ENCODE measurements at places on chromosomes 4 and X.

GRCh38 chr4:183142571-183143550 is 43.8 kb downstream of the WWC2 start:
- DNase-seq, result no peak

- no peak for DNase-seq
Measured at GRCh38 chr4:110372485-110372884, 103.5 kb upstream of the ENPEP start.

- no peak for DNase-seq
Measured at GRCh38 chr4:12932203-12932788, 551.8 kb downstream of the RAB28 start.

- no peak for DNase-seq
Measured at GRCh38 chrX:7228226-7228625, 80.3 kb upstream of the PUDP start.

GRCh38 chr4:47703008-47703407 is 134.9 kb downstream of the CORIN start:
- DNase-seq, result no peak

- no peak for DNase-seq
Measured at GRCh38 chr4:80922941-80923340, 107.6 kb upstream of the BMP3 start.

GRCh38 chrX:50495616-50496015 is 25.0 kb upstream of the DGKK start:
- no peak for DNase-seq

GRCh38 chrX:53605004-53605403 is 81.5 kb downstream of the HUWE1 start:
- no peak for DNase-seq

DNA sequence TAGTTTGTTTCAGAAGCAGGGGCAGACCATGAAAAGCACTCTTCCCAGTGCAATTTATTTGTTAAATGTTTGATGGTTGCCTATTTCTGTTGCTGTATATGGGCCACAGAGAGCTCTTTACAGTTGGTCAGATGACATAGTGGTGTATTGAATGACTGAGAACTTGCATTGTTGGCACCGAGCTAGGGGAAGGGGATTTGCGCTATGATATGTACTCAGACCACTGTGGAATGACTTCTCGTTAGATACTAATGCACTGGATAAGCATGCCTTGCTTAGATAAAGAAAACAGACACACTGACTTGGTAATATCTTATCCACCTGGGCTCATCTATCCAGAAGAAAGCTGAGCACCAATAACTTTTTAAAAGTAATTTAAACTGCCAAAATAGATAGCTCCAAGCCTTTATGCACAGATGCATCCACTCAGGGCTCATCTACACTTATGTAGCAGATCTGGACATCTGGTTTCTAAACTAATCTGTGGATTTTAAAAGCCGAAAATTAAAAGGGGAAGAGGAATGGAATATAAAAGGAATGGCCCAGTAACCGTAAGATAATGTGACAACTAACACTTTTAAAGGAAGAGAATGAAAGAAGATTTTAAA is 132.7 kb downstream of the GATB start:
- no peak for DNase-seq

DNA sequence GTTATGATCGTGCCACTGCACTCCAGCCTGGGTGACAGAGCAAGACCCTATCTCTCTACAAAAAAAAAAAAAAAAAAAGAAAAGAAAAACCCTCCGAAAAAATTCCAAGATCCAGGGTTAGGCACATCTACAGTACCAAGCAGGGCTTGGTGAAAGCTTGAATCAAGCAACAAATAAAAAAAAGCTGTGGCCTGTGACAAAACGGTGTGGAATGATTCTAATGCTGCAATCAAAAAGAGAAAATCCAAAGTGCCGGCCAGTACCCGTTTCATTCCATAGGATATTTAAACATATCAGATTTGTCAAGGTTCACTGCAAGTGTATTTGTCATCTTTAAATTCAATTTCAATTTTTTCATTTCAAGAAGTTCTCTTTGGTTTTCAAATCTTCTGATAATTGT is 20.5 kb downstream of the RWDD4 start:
- no peak for DNase-seq

DNA sequence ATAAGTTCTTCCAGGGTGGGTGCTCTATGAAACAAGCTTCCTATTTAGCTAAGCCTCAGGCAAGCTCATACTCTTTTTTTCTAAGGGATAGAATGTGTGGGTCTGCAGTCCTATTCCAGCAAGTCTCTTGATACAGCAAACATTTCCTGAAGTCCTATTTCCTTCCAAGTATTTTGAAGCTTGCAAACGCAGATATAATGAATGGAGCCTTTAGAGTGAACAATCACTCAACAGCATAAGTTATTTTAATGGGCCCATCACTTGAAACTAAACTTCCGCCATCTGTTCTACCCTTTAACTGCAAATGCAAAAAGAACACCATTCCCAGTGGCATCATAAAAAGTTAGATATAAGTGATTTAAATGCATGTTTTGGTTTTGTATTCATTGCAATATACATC is 108.3 kb upstream of the TAPT1 start:
- DNase-seq, result no peak

DNA sequence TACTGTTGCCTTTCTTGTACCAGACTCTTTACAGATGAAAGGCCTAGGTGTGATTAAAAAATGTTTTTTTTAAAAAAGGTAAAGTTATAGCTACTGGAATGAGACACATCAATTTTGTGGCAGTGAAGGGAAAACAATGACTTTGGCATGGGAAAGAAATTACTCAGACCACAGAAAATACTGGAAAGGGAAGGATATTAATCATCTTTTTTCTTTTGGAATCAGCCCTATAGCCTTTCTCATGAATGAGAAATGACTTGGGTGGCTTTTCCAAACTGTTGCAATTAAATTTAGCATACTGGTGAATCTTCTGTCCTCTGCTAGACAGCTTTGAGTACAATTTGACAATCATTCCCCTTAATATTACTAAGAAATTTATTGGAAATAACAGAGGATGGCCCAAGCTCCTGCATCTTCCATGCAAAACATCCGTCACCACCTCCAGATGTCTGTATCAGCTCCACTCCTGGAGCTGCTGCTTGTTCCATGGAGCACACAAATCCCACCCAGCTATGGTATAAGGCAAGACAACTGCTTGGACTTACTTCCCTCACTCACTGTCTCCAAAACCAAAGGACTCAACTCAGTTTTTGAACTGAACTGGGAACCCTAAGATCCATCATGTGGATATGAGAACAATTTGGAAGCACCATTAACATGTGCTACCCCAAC is 97.6 kb upstream of the ARSJ start:
- no peak for DNase-seq

DNA sequence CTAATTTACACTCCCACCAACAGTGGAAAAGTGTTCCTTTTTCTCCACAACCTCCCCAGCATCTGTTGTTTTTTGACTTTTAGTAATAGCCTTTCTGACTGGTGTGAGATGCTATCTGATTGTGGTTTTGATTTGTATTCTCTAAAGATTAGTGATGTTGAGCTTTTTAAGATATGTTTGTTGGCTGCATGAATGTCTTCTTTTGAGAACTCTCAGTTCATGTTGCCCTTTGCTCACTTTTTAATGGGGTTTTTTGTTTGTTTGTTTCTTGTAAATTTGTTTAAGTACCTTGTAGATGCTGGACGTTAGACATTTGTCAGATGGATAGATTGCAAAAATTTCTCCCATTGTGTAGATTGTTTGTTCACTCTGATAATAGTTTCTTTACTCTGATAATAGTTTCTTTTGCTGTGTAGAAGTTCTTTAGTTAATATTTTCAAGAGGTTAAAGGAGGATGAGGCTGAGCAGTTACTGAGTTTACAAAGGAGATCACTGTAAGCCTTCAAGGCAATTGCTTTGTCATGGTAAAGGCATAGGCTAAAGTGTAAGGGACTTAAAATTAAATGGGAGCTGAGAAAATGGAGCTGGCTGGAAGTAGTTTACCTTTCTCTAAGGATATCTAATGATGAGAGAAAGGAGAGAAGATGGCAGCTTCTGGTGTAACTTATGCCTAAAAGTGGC is 323.4 kb downstream of the PCDH7 start:
- DNase-seq, result no peak

GRCh38 chr4:127548990-127549925 is 83.5 kb upstream of the INTU start:
- no peak for DNase-seq

DNA sequence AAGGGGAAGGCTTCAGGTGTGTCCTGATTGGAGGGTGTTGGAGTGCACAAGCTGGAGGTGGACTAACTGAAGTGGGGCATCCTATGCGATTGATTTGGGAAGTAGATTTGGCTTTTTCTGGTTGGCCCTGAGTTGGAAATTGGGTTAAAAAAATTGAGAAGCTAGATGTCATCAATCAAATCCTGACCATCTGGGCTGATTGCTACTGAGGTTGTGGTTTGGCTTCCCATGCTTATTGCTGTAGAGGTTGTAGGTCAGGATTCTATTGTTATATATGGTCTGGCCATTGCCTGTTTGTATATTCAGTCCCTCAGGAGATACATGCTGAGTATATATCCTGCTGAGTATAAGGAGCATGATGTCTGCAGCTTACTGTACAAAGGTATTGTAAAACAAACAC is 7.7 kb upstream of the ZNF81 start:
- DNase-seq, result no peak

DNA sequence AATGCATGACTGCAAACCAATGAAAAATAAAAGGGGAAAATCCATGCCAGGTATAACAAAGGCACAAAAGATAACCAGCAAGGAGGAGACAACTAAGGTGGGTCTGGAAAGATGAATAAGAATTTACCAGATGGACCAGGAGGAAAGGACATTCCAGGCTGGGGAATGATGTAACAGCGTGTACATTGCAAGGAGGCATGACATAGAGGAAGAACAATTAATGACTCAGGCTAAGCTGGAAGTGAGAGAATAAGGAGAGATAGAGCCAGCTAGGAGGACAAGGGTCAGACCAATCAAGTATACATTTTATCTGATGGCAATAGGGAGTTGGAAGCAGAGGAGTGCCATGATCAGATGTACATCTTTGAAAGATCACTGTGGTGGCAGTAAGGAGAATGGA is 57.0 kb downstream of the MTMR8 start:
- no peak for DNase-seq

GRCh38 chrX:47574547-47575301 is 7.5 kb upstream of the TIMP1 start:
- DNase-seq, result no peak

DNA sequence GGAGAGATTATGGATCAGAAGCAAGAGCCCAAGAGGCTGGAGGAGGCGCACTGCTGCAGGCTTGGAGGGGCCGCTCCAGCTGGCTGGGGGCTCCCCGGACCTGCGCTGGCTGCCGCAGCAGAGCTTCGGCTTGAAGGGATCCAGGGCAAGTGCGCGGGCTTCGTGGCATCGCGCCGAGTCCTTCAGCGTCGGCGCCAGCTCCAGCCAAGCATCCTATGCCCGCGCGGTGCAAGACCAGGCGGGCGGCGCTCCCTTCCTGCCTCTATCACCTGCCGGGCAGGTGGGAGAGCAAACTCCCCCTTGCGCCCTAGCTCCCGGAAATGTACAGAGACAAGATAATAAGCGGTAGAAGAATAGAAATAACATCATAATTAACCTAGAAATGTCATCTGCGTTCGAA is 10.5 kb upstream of the UCP1 start:
- no peak for DNase-seq

DNA sequence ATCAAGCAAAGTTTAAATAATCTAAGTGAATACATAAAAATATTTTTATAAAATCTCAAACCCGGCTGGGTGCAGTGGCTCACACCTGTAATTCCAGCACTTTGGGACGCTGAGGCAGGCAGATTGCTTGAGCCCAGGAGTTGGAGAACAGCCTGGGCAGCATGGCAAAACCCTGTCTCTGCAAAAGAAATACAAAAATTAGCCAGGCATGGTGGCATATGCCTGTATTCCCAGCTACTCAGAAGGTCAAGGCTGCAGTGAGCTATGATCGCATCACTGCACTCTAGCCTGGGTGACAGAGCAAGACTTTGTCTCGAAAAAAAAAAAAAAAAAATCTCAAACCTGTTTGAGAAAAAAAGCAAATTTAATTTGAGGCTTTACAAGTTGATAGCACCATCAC is 96.9 kb upstream of the GPR34 start:
- no peak for DNase-seq

DNA sequence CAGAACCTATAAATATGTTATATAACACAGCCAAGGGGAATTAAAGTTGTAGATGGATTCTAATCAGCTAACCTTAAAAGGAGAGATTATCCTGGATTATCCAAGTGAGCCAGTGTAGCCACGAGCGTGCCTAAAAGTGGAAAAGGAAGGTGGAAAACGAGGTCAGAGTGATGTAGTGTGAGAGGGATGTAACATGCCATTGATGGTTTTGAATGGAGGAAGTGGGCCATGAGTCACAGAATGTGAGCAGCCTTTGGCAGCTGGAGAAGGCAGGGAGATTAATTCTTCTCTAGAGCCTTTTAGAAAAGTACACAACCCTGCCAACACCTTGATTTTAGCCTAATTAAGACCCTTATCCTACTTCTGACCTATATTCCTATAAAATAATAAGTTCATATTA is 149.1 kb downstream of the SLC39A8 start:
- DNase-seq, result no peak

GRCh38 chr4:77349796-77350195 is 192.8 kb downstream of the CCNG2 start:
- DNase-seq, result no peak

DNA sequence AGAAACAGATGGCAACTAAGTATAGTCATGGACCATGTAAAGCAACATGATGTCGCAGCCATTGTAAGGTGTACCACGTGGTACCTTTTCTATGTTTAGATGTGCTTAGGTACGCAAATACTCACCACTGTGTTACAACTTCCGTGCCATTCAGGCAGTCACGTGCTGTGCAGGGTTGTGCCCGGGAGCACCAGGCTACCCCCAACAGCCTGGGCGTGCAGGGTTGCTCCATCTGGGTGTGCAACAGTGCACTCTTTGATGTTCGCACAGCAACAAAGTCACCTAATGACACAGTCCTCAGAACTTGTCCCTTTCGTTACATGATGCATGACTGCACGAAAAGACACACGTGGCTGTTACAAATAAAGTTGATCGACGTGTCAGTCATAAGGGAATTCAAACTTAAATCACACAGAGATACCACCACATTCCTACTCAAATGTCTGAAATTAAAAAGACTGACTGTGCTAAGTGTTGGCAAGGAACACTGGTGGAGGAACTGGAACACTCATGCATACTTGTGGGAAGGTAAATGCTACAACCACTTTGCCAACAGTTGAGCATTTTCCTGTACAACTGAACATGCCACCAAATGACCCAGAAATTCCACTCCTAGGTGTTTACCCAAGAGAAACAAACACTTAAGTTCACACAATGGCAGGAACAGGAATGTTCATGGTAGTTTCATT is 24.3 kb downstream of the CPLX1 start:
- no peak for DNase-seq

GRCh38 chr4:76384052-76384451 is 36.9 kb downstream of the CCDC158 start:
- no peak for DNase-seq

DNA sequence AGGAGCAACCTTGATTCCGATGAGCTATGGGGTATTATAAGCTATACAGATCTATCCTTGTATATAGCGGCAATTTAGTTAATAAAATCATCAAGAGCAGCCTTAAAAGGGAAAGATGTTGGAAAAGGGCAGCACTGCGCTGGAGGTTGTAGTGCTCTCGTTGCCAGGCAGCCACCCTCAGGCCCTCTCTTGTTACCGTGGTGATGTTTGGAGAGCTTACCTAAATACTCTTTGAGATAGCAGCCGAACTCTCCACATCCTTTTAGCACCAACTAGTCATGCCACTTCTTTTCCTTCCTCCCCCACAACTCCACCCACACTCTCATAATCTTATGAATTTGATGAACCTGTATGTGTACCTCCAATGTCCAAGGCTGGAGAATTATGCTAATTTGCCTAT is 3.8 kb upstream of the RADX start:
- DNase-seq, result no peak
